ENCODE measurements at places on chromosomes 6 and 20.
A peak's percentile ranks its signal among the peaks of the same experiment; 100 is the strongest.

GRCh38 chr20:48282591-48283228, 497.4 kb upstream of the SULF2 start:
- no peak for DNase-seq

DNA sequence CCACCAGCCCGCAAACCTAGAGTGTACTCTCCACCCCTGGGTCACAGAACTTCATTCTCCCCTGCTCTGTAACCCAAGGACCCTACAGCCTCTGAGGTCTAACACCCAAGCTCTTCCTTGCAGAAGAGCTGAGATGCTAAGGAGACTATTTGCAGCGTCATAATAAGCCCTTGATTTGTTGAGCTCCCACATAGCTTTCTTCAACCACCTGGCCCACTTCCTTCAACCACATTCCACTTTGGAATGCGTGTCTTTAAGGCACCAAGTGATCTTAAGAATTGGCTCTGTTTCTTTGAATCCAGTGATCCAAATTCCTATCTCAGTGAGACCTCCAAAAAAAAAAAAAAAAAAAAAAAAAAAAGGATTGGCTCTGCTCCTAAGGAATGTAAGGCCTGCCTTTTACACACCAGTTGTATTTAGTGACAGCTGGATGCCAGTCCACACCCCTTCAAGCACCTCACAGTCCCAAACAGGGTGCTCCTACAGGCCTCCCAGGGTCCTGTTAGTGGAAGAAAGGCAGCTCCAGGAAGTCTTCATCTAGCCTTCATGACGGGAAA, 106.2 kb downstream of the UBE3D start:
- DNase-seq: peak; percentile 52

DNA sequence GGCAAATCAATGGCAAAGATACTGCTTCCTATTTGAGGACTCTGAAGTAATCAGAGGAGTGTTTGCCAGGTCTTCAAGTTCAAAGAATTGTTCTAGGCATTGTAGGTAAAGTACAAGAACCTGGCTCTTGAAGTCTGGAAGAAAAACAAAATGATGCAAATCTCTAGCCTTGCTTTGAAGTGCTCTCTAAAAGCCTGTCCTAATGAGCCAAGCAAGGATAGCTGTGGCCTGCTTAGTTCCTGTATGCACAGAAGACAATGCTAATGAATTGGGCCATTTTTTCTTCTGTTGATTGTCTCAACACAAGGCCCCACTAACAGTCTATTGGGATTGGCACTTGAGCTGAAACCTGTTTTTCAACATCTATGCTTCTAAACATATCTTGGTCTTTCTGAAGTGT, 165.0 kb upstream of the POU3F2 start:
- DNase-seq: no peak

- no peak for DNase-seq
Measured at GRCh38 chr6:109311471-109311870, 70.8 kb downstream of the CD164 start.

- peak; percentile 41 for DNase-seq
Measured at GRCh38 chr6:80605165-80605989, 498.9 kb downstream of the BCKDHB start.

GRCh38 chr20:39398656-39399055, 436.5 kb downstream of the DHX35 start:
- DNase-seq: no peak

GRCh38 chr6:45736134-45736533, 279.5 kb downstream of the CLIC5 start:
- no peak for DNase-seq

DNA sequence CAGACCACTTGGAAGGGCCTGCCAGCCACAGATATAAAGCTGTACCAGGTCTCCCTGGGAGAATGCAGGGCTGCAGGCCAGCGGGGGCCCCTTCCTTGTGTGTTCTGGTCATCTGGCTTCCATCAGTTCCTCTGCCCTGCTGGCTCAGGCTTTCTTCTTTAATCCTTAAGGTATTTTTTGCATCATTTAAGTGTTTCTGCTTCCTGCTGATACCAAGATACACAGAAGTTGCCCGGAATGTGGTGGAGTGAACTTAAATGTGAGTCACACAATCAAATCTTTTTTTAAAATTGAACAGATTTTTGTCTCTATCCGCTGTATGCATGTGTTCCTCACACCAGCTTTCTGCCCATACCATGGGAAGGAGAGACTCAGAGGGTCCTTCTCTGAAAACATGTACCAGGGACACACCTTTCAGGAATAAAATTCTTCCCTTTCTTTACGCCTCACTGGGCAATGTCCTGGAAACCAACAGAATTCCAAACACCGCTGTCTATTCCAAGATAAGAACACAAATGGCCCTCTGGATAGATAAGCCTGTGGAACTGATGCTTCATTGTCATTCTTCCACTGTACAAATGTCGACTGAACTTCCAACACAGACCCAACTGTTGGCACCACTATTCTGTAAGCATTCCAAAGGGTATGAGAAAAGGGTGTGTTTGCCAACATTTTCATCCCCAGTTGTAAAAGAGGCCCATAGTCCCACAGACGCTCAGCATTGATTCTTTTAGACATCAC, 206.2 kb upstream of the MYLIP start:
- peak; percentile 26 for DNase-seq

DNA sequence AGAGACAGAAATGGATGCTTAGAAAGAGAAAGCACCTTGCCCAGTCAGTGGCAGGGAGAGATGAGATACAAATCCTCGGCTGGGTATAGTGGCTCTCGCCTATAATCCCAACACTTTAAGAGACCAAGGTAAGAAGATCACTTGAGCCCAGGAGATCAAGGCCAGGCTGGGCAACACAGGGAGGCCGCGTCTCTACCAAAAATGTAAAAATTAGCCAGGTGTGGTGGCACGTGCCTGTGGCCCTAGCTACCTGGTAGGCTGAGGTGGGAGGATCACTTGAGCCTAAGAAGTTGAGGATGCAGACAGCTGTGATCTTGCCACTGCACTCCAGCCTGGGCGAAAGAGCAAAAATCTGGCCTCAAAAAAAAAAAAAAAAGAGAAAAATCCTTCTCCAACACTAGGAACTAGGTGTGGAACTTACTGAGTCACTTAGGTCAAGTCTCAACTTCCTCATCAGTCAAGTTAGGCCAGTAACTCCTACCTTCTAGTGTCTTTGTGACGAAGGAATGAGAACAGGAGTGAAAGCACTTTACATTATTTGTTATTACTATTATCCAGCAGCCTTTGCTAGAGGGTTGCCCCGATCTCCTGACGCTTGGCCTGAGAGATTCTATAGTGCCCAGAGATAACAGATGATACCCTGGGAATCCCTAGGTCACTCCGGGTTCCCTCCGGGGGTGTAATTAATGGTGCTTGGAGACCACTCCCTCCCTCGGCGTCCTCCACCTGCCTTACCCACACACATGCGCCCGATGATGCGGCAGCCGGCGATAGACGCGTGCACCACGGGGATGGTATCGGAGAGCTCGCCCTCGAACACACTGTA, 918 bp downstream of the EIF6 start:
- DNase-seq: no peak

- peak; percentile 29 for DNase-seq
Measured at GRCh38 chr6:107784669-107785068, 39.4 kb downstream of the SCML4 start.

- DNase-seq: no peak
Measured at GRCh38 chr6:159483259-159483658, 209.8 kb downstream of the SOD2 start.

- no peak for DNase-seq
Measured at GRCh38 chr6:11637266-11637665, 99.7 kb downstream of the TMEM170B start.

- peak; percentile 49 for DNase-seq
Measured at GRCh38 chr6:131213501-131213990, 78.3 kb downstream of the AKAP7 start.

- no peak for DNase-seq
Measured at GRCh38 chr6:106642476-106642875, 13.1 kb downstream of the QRSL1 start.

DNA sequence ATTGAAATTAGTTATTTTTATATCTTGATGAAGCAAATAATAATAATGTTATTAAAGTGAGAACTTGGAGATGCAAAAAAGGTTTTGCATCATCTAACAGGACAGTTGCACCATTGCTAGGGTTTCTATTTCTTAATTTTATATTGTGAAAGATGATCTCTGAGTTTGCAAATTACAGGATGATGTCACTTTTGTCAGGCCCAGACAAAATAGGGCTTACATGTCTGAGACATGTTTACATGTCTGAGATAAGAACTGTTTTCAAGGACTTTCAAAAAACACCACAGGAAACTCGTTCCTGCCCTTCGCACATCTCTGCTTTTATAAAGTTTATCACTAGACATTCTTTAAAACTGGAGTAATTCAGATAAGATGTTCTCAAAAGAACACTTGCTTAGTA, 1075.8 kb upstream of the MANEA start:
- DNase-seq: no peak

- no peak for DNase-seq
Measured at GRCh38 chr20:62958388-62959100, 6.0 kb downstream of the SLC17A9 start.

DNA sequence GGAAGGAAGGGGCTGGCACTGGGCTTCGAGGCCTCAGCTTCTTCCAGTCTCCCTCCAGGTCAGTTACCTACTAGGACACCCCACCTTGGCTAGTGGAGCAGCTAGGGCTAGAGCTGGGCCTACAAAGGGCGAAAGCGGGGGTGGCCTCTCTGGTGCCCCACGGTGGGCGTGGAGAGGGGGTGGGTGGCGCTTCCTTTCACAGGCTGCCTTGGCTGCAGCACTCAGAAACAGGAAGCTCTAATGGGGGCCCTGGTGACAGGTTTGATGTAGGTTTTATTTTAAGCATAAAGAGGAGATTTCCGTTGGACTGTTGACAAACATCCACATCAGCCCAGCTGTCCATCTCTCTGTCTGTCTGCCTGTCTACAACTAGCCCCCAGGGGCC, 13.4 kb downstream of the FAM110A start:
- no peak for DNase-seq

GRCh38 chr6:159194421-159194820, 25.2 kb downstream of the FNDC1 start:
- DNase-seq: no peak

- no peak for DNase-seq
Measured at GRCh38 chr6:43078691-43079090, 2.6 kb downstream of the PTK7 start.

Data from renal cortical epithelial cell (primary cell).